ENCODE measurements at places on chromosomes 5 and 9.

DNA sequence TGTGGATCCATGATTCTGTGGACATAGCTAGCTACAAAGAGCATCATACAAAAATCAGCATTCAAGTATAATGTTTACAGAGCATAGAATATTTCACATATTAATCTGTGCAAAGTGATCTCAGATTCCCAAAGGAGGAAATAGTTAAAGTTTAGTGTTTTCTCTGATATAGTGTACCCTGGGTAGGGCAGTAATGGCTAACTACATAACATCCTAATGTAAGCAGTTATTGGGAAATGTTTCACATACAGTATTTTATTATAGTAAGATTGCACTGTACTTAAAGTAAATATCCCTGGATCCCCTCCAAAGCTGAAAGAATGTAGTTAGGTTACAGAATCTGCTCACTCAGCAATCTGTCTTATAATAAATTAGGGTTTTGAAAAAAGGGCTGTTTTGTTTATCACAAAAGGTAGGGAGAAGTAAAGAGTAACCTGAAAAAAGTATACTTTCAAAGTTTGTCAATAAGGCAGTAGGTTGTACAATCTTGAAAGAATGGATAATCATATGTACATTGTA is 52.5 kb upstream of the SMARCA2 start:
- peaks cover 7% of the 10 kb centered on the region for H3K27me3 ChIP-seq
- no peak overlapping the region for H3K4me3 ChIP-seq
- H3K4me1 ChIP-seq = no peaks in the 10 kb centered on the region
- no peak overlapping the region for H3K27ac ChIP-seq
- DNase-seq = no peak

DNA sequence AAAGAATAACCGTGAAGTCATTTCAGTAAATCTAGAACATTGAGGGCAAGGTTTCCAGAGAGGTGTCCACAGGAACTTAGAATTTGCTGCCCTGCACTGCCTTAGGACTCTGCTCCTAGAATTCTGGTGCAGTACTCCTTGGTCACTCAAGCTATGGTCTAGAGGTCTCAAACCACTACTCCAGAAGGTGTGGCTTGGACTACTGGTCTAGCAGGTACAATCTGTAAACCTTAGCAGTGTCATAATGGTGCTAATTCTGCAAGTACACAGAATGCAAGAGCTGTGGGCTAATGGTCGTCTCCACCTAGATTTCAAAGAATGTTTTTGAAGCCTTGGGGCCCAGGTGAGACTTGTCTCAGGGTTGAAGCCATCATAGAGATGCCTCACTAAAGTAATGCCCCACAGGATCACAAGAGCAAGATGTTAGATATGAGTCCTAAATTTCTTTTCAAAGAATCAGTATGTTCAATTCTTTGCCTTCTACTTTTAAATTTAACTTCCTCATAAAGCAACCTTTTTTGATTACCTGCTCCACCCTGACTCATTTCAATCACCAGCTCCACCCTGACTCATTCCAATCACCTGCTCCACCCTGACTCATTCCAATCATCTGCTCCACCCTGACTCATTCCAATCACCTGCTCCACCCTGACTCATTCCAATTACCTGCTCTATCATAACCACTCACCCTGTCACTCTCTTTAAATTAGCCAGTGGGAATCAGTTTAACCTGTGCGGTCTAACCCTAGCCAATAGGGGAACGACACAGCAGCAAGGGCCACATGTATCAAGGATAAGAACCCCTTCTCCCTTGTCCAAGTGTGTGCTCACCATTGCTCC is 1111.8 kb upstream of the ACO1 start:
- H3K27me3 ChIP-seq = no peaks in the 10 kb centered on the region
- H3K27ac ChIP-seq = no peak overlapping the region
- H3K36me3 ChIP-seq = no peaks in the 10 kb centered on the region
- DNase-seq = no peak

- peak overlapping the region; percentile 41 for H3K27ac ChIP-seq
- DNase-seq = peak; percentile 48
- no peak overlapping the region for H3K4me3 ChIP-seq
- H3K36me3 ChIP-seq = no peaks in the 10 kb centered on the region
These were observed 129.3 kb upstream of the SLC44A1 start for GRCh38 chr9:105114964-105115728.

DNA sequence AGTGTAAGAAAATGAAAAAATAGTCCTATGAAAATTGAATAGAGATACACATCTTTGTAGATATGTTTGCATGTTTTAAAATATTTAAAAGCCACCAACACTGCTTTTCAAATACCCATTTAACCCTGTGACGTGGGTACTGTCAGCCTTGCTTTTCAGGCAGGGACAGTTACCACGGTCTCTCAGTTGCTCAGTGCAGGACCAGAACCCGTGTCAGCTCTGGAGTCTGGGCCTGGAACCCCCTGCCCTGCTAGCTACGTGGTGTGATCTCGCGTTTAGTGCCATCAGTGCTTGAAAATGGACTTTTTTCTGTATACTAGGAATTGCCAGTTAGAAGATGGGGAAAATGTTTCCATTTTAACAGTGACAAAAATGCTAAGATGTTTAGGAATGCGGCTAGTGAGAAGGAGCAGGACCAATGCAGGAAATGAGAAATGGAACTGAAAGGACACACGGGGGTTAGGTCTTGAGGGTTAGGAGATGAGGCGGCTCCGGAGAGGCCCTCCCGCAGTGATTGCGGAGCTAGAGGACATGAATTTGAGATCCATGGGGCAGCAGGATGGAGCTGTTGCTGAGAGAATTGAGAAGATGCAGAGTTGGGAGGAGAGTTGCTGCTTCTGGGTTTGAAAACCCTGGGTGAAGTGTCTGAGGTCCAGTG is 13.7 kb downstream of the RNU6ATAC start:
- no peak overlapping the region for H3K4me3 ChIP-seq
- no peaks in the 10 kb centered on the region for H3K4me1 ChIP-seq
- no peak for DNase-seq
- H3K36me3 ChIP-seq = peaks cover 91% of the 10 kb centered on the region

DNA sequence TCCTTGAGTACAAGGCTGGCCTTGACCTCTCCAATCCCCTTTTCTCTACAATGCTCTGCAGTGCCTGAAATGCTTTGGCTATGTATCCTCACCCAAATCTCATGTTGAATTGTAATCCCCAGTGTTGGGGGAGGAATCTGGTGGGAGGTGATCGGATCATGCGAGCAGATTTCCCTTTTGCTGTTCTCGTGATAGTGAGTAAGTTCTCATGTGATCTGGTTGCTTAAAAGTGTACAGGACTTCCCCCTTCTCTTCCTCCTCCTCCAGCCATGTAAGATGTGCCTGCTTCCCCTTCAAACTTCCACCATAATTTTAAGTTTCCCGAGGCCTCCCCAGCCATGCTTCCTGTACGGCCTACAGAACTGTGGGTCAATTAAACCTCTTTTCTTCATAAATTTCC is 28.5 kb upstream of the AKNA start:
- H3K36me3 ChIP-seq = no peaks in the 10 kb centered on the region
- no peak for DNase-seq
- no peaks in the 10 kb centered on the region for H3K27me3 ChIP-seq
- no peak overlapping the region for H3K27ac ChIP-seq
- no peak overlapping the region for H3K4me3 ChIP-seq

DNA sequence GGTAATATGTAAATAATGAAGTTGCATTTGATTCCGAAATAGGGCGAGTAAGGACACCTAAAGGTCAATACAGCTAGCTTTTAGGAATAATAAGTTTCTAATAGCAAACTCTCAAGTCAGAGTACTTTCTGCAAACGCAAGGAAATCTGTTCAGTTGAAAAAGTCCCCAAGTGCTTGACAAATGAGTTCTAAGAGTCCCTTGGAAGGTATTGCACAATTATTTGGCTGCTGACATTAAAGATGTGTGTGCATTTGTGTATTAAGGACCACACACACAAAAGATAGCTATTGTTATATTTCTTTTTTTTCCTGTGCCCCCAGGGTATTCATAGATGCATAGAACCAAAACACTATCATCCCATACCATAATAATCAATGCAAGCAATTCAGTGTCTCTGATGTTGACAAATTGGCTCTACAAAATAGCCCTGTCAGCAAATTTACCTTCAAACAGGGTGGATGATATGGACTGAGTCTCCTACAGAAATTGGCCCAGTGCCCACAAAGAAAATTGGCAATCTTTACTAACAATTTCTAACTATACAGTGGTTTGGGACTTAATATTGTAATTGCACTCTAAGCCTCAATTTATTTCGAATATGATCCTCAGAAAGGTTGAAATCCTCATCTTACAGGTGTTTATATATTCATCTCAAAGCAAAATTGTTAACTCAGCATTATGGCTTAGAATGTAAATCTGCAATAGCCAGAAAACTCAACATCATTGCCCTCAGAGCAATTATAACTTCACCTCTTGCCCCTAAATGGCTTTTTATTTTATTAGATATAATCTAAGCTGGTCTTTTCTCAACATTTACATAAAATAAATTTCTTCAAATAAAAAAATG is 827.2 kb downstream of the MAT2B start:
- no peak overlapping the region for H3K27ac ChIP-seq
- H3K4me1 ChIP-seq = no peaks in the 10 kb centered on the region
- no peaks in the 10 kb centered on the region for H3K36me3 ChIP-seq
- H3K4me3 ChIP-seq = no peak overlapping the region
- no peak for DNase-seq

DNA sequence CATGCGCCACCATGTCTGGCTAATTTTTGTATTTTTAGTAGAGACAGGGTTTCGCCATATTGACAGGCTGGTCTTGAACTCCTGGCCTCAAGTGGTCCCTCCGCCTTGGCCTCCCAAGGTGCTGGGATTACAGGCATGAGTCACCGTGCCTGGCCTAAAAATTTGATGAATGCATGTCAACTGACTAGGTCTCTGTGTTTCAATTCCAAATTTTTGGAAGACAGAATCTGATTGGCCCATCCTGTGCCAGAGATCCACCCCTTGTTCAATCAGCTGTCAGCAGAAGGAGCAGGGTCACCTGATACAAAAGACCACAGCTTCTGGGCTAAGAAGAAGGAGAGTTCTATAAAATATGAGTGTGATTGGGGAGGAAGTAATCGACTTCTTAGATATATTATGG is 43.5 kb upstream of the COL15A1 start:
- H3K36me3 ChIP-seq = no peaks in the 10 kb centered on the region
- DNase-seq = no peak
- no peaks in the 10 kb centered on the region for H3K4me1 ChIP-seq
- no peaks in the 10 kb centered on the region for H3K27me3 ChIP-seq
- H3K4me3 ChIP-seq = no peak overlapping the region
- no peak overlapping the region for H3K27ac ChIP-seq

GRCh38 chr5:141492168-141492885 is 3.4 kb downstream of the PCDHGC5 start:
- H3K4me3 ChIP-seq = no peak overlapping the region
- no peaks in the 10 kb centered on the region for H3K36me3 ChIP-seq

- no peaks in the 10 kb centered on the region for H3K4me1 ChIP-seq
- H3K36me3 ChIP-seq = no peaks in the 10 kb centered on the region
- no peak overlapping the region for H3K4me3 ChIP-seq
- DNase-seq = no peak
- no peaks in the 10 kb centered on the region for H3K27me3 ChIP-seq
- no peak overlapping the region for H3K27ac ChIP-seq
These were observed 591.5 kb downstream of the RAB3C start for GRCh38 chr5:59174248-59174844.

DNA sequence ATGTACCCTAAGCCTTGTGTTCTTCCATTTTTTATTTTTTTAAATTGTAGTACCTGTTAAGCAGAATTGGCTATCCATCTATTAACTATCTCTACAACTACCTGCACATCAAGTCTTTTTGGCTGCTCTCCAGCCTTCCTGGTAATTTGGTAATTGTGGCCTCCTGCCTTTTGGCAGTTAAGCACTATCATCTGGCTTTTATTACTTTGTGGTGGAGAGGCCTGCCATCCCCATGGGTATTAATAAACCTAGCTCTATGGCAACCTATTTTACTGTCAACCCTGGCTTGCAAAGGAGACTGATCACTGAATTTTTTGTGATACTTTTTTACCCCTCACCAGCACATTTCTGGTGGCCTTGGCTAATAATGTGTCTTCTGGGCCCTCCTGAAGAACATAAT is 20.5 kb downstream of the SELENOP start:
- H3K36me3 ChIP-seq = no peaks in the 10 kb centered on the region
- no peak for DNase-seq
- no peaks in the 10 kb centered on the region for H3K27me3 ChIP-seq

DNA sequence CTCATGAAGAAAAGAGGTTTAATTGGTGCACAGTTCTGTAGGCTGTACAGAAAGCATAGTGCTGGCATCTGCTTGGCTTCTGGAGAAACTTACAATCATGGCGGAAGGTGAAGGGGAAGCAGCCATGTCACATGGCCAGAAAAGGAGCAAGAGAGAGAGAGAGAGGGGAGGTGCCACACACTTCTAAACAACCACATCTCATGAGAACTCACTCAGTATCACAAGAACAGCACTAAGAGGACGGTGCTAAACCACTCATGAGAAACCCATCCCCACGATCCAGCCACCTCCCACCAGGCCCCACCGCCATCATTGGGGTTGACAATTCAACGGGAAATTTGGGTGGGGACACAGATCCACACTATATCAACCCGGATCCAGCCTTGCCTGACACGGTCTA is 28.8 kb upstream of the IER5L start:
- no peaks in the 10 kb centered on the region for H3K36me3 ChIP-seq
- no peak overlapping the region for H3K27ac ChIP-seq
- DNase-seq = no peak
- H3K4me1 ChIP-seq = peaks cover 20% of the 10 kb centered on the region
- no peaks in the 10 kb centered on the region for H3K27me3 ChIP-seq
- no peak overlapping the region for H3K4me3 ChIP-seq

DNA sequence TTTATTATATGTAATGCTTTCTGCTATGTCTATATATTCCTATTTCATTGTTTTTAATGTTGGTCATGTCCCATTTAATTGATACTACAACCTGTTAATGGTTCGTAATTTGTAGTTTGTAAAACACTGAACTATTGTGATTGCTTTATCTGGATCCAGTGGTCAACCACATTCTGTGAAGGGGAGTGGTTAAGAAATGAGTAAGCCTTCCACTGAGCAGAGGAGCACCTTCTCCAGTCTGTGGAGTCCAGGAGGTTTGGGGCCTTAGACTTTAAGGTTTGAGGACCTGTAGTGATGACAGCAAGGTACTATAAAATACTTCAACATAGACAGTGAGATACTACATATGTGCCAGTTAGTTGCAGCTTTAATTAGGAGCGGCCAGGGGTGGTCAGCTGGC is 67.7 kb upstream of the RAD23B start:
- no peaks in the 10 kb centered on the region for H3K27me3 ChIP-seq
- no peak for DNase-seq

- H3K4me1 ChIP-seq = no peaks in the 10 kb centered on the region
- no peak overlapping the region for H3K27ac ChIP-seq
- no peaks in the 10 kb centered on the region for H3K36me3 ChIP-seq
- H3K27me3 ChIP-seq = no peaks in the 10 kb centered on the region
- no peak for DNase-seq
These were observed 49.5 kb downstream of the RXRA start for GRCh38 chr9:134375430-134376385.
